Activated gamma-delta T cell treated with anti-CD3 and anti-CD28 coated beads, Interleukin-2, amount 50 U/mL, for 16 hours (primary cell): ENCODE measurements at places on chromosomes 4 and X.
A peak's percentile ranks its signal among the peaks of the same experiment; 100 is the strongest.

- DNase-seq = no peak
Observed at GRCh38 chr4:147704846-147705245, 20.9 kb upstream of the PRMT9 start.

GRCh38 chr4:184288451-184289178 is 70.9 kb upstream of the ENPP6 start:
- no peak for DNase-seq

- DNase-seq = no peak
Observed at GRCh38 chrX:66833426-66833825, 194.5 kb upstream of the EDA2R start.

DNA sequence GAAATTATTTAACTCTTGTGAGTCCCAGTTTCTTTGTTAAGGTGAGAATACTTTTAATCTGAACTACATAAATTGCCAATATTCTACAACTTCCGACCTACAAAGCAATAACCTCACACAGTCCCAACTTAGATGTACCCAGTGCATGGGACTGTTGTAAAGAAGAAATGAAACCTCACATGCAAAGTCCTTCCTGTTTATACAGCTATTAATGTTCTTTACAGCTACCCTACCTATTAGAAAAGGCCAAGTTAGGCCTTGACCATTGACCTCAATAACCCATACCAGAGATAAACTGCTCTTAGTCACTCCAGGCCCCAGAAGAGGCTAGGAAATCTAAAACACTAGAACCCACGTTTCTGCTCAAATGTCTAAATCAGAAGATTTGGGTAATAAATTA is 920.1 kb upstream of the TENM3 start:
- DNase-seq = no peak

DNA sequence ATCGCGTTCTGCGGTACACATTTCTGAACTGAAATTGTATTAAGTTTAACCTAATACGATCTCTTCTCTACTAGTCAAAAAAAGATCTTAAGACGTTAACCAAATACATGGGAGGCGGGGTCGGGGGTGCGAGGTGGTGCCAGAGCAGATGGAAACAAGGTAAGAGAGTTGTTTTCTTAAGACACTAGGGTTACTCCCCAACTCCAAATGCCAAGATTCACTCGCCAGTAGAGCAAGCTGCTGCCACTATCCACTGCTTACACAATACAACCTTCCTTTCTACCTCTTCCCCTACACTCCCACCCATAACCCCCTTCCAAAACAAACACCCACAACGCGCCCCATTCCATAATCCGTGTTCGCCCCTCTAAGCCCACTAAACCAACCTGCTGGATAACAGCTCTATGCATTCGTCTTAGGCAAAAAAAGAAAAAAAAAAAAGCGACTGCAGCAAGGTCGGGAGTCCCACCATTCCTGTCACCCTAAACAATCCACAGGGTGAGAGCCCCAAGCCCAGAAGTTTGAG is 1.3 kb downstream of the LCORL start:
- DNase-seq = no peak

DNA sequence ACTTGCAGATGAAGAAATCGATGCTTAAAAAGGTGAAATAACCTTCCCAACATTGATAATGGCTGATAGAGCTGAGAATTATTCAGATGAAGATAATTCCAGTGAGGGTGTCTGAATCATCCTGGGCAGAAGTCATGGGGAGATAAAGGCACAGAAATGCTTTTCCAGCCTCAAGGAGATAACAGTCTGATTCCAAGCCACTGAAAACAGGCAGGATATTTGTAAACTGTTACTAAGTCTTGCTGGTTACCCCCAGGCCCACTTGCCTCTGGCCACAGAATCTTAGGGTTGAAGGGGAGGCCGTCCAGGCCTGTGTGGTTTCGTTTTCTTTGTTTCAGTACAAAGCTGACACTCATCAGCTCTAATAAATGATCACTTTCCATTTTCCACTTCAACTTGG is 158.5 kb downstream of the SH3KBP1 start:
- DNase-seq = no peak

- DNase-seq = no peak
Observed at GRCh38 chr4:20681271-20681670, 19.0 kb upstream of the PACRGL start.

GRCh38 chrX:130179579-130180215 is 7.9 kb downstream of the RAB33A start:
- no peak for DNase-seq

DNA sequence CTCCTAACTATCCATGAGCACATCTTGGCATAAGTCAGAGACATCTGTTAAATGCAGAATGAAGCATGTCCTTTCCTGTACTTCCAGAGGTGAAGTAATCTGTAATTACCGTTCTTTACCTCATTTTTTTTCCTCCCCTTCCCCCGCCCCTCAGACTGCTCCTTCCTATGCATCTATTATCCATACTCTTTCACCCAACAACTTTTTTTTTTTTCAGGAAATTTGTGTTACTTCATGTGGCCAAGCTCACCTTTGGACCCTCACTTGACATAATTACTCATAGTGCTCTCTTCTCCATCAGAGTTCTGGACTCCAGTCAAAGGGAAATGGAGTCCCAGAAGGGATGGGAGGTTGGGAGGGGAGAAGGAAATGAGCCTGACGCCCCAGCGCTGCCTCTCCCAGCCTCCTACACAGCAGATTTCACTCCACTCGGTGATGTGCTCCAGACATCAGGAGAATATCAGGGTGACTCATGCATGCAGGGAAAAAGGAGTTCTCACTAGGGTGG is 568.8 kb downstream of the STIM2 start:
- DNase-seq = no peak

DNA sequence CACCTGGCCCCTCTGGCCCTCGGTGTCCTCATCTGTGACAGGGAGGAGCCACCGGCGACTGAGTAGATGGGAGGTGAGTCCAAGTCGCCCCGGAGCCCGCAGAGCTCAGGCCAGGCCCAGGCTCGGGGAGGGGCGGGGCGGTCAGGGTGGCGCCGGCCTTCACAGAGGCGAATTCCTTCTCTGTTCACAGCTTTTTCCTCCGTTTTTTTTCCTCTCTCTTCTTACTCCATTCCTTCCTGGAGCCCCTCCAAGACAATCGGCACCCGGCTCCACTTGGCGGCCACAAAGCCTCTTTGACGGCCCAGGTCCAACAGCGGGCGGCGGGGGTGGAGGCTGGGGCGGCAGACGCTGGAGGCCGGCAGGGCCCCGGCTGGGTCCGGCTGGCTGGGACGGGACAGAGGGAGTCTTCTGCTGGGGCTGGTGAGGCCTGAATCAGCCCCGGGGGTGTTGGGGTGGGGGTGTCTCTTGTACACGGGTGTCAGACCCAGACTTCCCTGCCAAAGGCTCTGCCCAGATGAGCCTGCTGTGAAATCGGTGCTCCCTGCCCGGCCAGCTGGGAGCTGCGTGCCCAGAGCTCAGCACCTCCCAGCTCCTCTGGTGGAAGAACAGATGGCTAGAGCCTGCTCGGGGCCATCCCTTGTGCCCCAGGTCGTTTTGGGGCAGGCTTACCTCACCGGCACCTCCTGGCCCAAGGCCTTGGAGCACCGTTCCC is 22.6 kb downstream of the FGFRL1 start:
- DNase-seq = no peak

- no peak for DNase-seq
Observed at GRCh38 chr4:27288496-27288895, 427.9 kb downstream of the STIM2 start.

DNA sequence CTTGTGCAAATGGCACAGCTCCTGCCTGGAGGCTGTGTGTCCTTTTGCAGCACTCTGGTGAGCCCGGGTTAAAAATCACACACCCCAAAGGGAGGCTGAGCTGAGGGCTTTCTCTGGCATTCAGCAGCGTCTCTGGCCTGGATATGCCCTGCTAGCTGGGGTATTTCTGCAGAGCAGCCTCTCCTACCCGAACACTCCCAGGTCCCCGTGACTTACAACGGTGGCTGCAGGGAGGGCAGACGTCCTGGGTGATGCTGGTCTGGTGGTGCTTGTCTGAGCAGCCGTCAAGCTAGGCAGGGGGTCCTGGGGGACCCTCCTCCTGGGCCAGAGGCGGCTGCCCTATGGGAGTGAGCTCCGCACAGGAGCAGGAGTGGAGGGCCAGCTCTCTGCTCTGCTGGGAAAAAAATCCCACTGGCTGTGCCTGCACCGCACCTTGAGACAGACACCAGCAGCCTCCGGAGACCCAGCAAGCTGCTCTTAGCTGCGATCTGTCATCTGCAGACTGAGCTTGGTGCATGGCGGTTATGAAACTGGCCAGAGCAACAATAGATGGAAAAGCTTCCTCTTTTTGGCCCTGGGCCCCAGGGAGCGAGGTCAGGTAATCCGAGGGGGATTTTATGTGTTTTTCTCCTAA is 41.3 kb upstream of the ASMTL start:
- no peak for DNase-seq

GRCh38 chr4:82681754-82682153 is 116.8 kb downstream of the SCD5 start:
- no peak for DNase-seq

DNA sequence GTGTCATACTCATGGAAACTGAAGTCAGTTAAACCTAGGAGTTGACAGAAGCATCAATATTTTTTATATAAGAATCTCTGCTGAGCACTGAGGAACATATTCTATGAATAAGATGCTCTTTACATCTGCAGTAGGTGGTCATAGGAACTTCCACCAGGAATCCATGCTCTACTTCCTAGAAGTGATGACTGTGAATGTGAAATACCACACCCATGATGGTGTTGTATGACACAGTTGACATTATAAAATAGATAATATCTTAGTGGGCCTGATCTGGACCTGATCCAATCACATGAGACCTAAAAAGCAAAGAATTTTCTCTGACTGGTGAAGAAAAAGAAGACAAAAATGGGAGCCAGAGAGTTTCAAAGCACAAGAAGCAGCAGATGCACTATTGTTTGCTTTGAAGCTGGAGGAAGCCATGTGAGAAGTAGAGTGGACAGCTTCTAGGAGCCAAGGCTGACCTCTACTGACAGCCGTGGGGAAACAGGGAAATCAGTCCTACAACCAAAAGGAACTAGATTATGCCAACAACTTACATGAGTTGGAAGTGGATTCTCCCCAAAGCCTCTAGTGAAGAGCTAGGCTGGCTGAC is 68.6 kb upstream of the HS3ST1 start:
- no peak for DNase-seq

- peak; percentile 26 for DNase-seq
Observed at GRCh38 chr4:128782076-128782715, 27.3 kb upstream of the JADE1 start.
